ENCODE measurements at places on chromosomes 5 and 9.

GRCh38 chr9:110078604-110079003 is 129.4 kb downstream of the C9orf152 start:
- no peak for DNase-seq

DNA sequence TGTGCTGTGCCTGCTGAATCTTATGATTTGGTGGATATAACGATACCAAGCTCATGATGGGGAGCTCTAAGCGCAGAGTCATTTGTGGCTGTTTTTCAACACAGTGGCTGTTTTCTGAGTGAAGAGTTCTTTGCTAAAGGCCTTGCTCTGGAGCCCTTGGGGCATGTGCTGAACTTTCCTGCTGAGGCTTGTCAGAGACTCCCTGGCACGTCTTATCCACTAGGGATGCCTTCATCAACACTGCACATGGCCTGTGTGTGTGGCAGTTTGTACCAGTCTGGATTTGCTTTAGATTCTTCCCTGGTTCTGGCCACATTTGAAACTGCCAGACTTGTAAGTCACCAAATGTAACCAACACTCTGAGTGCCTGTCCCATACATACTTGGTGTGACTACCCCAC is 188.2 kb downstream of the DMRT2 start:
- DNase-seq, result no peak

DNA sequence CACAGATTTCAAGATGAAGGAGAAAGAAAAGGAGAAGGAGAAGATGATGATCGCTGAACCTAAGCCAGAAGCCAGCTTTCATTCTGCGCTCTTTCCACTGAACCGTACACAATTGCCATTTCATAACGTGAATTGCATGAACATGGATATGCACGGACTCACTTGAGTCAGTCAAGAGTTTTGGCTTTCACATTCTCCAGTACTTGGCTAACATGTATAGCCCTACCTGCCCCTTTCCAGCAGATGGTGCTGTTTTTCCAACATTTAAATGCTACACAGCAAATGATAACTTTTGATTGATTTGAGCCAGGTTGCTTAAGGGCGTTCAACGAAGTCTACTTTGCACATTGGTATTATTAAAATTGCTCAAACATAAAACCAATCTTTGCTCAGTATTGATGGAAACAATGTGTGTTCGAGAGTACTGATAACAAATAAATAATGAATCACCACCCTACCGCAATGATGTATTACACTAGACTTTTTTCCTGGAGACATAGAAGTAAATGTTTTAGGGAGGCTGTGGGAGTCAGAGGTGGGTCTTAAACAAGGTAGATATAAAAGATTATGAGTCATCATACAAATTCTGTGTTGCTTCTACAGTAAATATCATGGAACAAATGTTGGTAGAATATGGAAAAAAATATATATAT is 196.4 kb downstream of the TRPM3 start:
- DNase-seq, result no peak

DNA sequence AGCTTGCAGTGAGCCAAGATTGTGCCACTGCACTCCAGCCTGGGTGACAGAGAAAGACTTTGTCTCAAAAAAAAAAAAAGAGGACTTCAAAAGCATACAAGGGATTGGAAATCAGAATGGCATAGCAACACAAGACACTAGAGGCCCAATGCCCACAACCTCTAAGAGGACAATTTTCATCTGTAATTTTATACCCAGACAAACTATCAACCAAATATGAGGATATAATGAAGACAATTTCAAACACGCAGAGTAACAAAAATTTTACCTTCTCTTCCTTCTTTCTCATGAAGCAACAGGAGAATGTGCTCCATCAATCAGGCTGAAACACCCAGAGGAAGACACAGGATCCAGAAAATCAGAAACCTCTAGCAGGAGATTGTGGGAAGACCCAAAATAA is 46.8 kb downstream of the GCNT4 start:
- DNase-seq, result no peak

DNA sequence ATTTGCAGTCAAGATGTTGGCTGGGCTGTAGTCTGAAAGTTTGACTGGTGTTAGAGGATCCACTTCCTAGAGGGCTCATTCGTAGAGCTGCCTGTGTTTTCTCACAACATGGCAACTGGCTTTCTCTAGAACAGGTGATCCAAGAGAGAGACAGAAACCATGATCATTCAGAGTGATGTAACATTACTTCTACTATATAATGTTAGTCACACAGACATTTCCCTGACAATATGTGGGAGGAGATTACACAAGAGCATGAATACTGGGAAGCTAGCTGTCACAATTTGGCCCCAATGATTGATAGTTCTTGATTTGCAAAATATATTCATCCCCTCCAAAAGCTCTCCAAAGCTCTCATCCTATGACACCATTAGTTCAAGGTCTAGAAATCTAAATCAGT is 10.9 kb upstream of the TMEM161B start:
- DNase-seq, result no peak
